ENCODE measurements at places on chromosomes 1 and 21. TPM values are rescaled to one million over a fixed set of nuclear protein-coding genes. Genes with fewer than 3 reads are reported as not detected.

Gene RXFP4
- total RNA-seq: not detected

Gene IFI44
- 5.2 TPM for total RNA-seq

Gene CENPS
- 9.7 TPM for total RNA-seq

Gene S100A5
- not detected for total RNA-seq

Gene SMIM1
- 4.9 TPM for total RNA-seq

Gene OR2T33
- not detected for total RNA-seq

Gene USP16
- total RNA-seq: 13.1 TPM

Gene CCDC181
- total RNA-seq: not detected

Gene PLD5
- total RNA-seq: not detected

GRCh38 chr1:175005085-175005783, 5.5 kb downstream of the CACYBP start:
- DNase-seq: no peak

DNA sequence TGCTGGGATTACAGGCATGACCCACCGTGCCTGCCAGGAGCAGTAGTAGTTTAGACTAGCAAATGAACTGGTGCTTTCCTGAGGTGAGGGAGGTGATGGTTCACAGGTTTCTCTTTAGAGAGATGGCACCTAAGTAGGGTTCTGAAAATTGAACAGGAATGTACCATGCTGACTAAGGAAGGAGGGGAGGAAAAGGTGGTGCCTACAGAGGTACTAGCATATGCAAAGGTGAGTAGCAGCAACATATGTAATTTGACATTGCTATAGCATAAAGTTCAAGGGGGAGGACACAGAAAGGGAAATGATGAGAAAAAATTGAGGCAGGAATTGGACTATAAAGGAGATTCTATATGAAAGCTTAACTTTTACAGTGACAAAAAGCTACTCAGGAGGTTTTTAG, 65.9 kb upstream of the RBM34 start:
- no peak for DNase-seq

DNA sequence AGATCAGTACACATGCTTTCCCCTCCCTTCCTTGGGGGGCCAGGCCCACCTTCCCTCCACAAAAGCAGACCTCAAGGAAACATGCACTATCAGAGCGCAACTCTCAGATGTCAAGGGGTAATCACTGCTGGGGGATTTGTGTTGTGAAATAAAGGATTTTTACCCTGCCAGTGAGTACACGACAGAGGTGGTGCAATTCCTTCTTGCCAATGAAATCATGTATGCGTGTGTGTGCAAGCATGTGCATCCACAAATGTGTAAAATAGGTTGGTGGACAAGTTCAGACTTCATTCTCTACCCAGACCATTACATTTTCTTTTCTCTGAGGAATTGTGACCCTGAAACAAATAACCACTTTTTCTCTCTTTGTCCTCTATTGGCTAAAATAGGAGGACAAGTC, 9.8 kb upstream of the NOS1AP start:
- no peak for DNase-seq

DNA sequence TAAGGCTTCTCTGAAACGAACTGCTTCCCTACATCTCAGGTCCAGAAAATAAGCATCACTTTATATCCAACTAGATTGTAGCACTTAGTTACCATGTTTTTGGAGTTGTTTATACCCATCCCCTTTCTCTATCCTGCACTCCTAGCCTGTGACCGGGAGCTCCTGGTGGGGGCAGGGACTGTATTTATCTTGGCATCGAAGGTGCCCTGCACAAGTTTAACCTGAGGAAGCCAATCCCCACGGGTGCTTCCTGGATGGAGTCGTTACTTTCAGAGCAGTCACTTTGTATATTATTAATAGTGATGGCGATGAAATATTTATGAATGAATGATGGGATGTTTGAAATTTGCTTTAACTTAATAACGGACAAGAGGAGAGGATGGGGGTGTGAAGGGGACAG, 73.9 kb downstream of the KLHDC7A start:
- no peak for DNase-seq

GRCh38 chr1:232682248-232682647, 52.3 kb upstream of the SIPA1L2 start:
- peak; percentile 76 for DNase-seq

- DNase-seq: no peak
These were observed 1.3 kb downstream of the CATSPER4 start for GRCh38 chr1:26191739-26192138.

DNA sequence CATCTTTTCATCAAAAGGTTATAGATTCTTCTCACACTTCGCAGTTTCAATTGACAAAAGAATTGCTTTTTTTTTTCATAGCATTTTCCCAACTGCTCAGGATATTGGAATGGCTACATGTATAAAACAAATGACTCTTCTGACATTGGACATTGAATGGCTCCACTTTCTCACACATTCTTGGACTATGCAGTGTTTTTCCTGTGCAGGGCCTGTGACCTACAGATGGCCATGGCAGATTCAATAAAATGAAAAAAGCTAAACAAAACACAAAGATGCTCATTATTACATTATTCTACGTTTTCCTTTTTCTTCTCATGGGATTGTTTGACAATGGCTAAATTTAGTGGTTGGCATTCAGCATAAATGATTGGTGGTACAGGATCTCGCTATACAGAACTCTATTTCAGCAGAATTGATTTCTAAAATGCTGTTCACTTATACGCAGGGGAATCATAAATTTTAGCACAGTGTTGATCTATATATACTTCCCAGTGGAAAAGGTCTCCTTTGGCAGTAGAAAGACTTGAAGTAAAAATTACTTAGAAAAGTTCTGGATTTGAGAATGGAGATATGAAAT, 115.6 kb upstream of the ADAMTS5 start:
- no peak for DNase-seq

DNA sequence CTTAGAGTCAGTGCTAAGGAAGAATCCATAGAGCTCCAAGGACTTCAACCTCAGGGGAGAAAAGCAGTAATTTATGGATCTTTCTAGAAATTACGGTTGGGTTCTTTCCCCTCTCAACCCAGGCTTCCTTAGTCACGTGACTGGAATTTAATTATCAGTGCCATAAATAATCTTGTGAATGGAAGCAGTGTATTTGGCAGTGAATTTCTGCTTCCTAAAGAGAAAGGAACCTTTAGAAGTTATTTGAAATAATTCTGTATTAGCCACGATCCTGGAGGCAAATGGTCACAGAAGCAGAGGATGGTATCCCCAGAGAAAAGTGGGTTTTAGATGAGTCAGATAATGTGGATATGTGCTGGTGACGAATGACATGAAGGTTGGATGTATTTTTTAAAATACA, 89.6 kb downstream of the NFIA start:
- DNase-seq: no peak

- DNase-seq: peak; percentile 71
These were observed 78.6 kb downstream of the HHAT start for GRCh38 chr1:210407207-210407886.

DNA sequence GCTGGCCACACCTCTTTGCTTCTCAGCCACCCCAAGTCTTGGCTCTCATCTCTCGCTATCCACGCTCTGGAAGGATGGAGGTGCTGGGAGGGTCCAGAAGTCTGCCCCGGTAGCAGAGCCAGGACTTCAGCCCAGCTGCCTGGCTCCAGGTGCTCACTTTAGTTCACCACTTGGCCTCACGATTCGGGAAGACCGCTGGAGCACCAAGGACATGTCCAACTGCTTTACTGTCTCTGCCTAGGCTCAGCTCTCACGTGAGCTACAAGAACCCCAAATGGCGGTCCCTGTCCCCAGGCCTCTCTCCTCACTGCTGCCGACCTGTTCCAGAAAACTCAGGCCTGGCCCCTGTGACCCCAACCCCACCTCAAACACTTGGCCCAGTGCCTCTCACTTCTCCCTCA, 3.4 kb downstream of the TRIM11 start:
- no peak for DNase-seq

GRCh38 chr1:99728494-99729235, 37.8 kb downstream of the FRRS1 start:
- no peak for DNase-seq

DNA sequence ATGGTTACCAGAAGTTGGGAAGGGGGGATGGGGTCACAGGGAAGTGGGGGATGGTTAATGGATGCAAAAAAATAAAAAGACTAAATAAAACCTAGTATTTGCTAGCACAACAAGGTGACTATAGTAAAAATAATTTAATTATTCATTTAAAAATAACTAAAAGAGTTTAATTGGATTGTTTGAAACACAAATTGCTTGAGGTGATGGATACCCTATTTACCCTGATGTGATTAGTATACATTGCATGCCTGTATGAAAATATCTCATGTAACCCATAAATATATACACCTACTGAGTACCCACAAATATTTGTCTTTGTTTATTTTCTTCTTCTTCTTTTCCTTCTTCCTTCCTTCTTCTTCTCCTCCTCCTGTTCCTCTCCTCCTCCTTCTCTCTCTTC, 57.8 kb upstream of the MACF1 start:
- DNase-seq: no peak

GRCh38 chr1:218613105-218613504, 268.0 kb downstream of the TGFB2 start:
- DNase-seq: no peak

DNA sequence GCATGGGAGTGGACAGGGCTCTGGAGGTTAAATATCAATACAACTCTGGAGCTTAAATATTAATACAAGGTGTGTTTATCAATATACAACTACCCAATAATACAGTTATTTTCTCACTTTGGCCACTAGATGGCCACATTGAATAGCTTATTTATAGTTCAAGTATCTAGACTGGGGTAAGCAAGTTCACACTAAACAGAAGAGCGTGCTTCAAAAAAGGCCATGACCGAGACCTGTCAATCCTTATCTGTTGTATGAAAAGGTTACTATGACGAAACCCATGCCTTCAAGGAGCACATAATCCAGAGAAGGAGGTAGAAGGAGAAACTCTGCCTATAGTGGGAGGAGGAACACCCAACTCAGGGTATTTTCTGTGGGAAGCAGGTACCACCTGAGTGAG, 29.1 kb downstream of the CHML start:
- no peak for DNase-seq

DNA sequence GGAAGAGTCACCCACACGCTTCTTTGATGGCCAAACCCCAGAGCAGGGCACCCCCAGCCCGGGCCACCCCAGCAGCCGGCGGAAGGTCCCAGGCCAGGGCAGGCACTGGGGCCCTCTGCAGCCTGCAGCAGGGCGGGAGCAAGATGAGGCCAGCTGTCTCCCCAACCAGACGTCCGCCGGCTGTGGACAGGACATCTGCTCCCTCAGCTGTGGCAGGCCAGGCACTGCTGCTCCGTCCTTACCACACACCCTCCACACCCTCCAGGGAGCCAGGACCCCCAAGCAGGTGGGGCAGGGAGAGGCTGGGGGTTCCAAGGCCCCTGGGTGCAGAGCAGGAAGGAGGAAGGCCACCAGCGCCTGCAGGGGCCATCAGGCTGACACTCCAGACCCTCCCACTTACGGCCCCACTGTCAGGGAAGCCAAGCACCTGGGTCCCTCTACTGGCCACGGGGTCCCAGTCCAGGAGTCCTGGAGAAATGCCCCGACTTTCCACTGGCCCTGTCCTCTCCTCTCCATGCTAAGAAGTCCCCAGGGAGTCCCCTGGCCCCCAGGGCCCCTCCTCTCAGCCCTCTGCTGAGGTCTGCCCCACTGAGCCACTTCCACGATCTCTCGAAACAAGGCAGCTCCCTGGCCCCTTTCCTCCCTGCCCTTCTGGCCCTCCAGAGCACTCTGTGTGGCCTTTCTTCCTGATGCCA, 5.6 kb downstream of the WNT9A start:
- DNase-seq: peak; percentile 35

GRCh38 chr21:28160378-28160777, 832.3 kb downstream of the LTN1 start:
- DNase-seq: no peak

GRCh38 chr1:226481133-226481532, 67.4 kb upstream of the STUM start:
- no peak for DNase-seq

DNA sequence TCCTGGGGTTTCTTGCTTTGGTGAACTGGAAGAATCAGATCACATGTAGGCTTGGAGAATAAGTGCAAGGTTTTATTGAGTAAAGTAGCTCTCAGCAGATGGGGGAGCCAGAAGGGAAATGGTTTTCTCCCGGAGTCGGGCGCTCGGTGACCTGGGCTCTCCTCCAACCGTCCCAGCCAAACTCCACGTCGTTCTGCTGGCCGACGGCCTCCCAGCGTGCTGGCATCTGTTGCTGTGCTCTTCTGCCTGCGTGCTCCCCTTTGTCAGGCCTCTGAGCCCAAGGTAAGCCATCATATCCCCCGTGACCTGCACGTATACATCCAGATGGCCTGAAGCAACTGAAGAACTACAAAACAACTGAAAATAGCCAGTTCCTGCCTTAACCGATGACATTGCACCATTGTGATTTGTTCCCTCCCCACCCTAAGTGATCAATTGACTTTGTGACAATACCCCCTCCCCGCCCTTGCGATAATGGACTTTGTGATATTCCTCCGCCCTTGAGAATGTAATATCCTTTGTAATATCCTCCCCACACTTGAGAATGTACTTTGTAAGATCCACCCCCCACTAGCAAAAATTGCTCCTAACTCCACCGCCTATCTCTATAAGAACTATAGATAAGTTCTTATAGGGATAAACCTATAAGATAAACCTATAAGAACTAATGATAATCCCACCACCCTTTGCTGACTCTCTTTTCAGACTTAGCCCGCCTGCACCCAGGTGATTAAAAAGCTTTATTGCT, 88.3 kb downstream of the SMYD3 start:
- DNase-seq: no peak

GRCh38 chr1:155023627-155024026, 10.0 kb downstream of the DCST2 start:
- no peak for DNase-seq

- DNase-seq: peak; percentile 77
These were observed 34.4 kb upstream of the TADA1 start for GRCh38 chr1:166910396-166910994.

DNA sequence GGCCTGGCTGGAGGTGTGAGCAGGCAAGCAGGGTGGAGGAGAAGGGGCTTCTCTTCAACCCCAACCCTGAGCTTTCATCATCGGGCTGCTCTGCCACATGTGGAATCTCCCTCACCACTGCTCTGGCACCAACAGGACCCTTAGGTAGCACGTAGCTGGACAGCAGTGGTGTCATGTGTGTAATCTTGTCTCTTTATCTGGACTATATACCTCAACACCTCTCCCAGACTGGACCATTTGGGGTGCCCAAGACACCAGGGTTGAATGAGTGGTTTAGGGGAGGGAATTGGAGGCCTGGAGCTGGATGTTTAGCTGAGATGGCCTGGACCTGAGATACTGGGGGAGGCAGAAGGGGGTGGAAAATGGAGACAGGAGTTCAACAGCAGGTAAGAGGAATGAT, 63.0 kb downstream of the UBE2T start:
- DNase-seq: no peak

GRCh38 chr1:37764414-37764825, 500 bp downstream of the EPHA10 start:
- no peak for DNase-seq

DNA sequence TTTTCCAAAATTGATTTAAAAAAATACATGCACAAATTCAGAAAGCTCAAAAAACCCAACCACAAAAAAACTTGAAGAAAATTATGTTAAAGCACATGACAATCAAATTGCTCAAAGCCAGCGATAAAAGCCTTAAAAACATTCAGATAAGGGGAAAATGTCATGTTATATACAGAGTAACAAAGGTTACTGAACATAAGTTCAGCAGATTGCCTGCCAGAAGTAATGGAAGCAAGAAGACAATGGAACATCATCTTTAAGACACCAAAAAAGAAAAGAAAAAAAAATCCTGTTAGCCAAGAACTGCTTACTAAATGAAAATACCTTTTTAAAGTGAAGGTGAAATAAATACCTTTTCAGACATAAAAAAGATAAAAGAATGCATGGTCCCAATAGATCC, 147.2 kb upstream of the SGIP1 start:
- no peak for DNase-seq
